CD8-positive, alpha-beta T cell (primary cell): ENCODE measurements at places on chromosomes 11 and 22.

- DNase-seq, result no peak
Measured at GRCh38 chr22:29606320-29606719, 2.9 kb downstream of the NF2 start.

DNA sequence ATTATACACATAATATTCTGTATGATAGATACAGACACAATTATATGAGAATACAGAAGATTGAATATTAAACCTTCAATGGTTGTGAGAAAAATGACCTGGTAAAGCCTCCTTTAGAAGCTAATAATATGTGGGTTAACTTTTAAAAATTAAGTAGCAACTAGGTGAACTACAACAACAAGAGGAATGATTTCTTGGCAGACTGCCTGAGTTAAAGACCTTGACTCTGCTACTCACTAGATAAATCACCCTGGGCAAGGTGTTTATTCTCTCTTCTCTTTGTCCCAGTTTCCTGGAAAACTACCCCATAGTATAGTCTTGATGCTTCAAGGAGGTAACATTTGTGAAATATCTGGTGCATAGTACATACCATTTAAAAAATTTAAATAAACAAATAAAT lies 519.6 kb upstream of the TENM4 start:
- no peak for DNase-seq

GRCh38 chr11:125435461-125436238 lies 60.4 kb downstream of the FEZ1 start:
- no peak for DNase-seq

DNA sequence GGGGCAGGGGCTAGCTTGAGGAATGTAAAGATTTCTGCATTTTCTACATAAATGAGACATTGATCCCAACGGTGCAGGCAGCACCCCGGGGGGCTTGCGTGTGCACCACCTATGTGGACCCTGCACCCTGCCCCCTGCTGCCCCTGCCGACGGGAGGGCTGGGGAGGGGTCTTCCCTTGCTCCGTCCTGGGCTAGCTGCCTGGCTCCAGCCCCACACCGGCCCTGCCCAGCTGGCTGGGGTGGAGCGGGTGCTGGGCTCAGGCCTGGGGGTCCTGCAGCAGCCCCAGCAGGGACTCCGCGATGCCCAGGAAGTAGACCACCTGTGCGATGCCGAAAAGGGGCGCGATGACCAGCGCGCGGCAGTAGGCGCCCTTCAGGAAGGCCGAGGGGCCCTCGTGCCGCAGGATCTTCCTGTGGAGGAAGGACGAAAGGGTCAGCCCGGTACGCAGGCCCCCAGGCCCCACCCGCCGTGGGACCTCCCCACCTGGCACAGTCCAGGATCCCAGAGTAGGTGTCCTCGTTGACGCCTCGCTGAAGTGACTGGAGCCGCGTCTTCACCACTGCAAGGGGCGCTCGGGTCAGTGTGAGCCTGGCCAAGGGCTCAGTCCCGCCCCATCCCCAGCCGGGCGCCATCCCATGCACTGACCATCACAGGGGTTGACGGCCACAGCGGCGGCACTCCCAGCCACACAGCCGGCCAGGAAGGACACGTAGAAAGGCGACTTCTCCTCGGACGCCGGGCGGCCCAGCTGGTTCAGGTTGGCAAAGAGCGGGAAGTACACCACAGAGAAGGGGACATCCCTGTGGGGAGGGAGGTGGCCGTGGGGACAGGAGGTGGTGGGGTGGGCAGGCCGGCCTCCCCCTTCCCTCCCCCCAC lies 2.0 kb upstream of the CEND1 start:
- no peak for DNase-seq

DNA sequence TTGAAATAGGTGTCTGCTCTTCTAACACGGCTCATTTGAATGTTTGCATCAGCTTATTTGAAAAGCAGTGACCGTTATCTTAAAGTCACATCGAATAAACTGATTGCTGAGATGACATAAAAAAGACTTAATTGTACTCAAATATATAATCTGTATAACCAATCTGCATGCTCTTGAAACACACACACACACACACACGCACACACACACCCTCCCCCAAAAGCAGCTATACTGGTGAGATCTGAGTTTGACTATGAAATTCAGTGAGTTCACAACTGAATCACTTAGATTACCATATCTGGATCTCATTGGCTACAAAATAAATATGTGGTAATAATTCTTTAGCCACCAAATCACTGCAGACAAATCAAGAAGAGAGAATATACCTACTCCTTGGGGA lies 3.8 kb upstream of the IFTAP start:
- DNase-seq, result no peak

DNA sequence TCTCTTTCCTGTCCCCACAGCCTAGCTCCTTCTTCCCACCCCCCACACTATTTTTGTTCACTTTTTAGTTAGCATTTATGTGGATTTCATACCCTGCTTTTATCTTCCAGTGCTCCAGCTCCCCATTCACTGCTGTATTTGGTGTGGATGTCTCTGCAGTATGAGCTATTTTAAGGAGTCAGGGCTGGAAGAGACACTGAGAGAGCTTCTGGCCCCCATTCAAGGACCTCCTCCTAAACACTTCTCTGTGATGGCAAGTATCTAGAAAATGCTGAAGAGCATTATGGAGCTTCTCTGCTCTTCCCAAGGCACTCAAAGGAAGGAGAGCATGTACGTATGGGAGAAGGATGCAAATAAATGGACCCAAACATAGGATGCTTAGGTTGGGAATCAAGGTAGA lies 79.5 kb downstream of the RAB30 start:
- DNase-seq, result no peak

DNA sequence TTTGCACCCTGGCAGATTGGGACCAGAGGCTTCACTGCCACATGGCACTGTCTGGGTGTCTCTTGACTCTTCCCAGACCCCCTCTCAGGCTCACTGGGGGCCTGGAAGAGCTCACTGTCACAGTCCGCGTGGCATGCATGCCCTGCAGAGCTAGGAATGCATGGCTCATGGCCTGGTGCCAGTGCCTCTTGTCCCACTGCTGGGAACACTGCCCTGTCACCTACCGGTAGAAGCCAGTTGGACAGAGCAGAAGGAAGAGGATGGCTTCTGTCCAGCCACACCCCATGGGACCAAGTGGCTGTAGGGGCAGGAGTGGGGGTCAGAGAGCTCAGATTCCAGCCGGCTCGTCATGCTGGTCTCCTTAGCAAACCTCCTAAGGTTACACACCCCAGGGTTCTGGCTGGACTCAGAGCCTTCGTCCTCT lies 29.7 kb downstream of the MB start:
- no peak for DNase-seq

GRCh38 chr11:47051217-47051616 lies 114.7 kb downstream of the CSTPP1 start:
- DNase-seq, result no peak

DNA sequence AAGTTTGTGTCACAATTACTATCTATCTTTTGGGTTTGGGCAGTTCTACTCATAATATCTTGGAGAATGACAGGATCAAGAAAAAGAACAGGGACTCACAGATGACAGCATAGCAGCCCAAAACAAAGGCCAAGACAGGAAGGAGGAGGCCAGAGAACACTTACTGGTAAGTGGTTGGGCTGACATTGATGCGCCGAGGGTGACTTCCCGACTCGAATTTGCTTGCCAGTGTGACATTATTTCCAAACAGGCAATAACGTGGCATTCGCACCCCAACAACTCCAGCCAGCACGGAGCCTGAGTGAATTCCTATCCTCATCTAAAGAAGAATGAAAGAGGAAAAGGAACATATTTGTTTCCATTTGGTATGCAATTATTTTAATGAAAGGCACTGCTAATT lies 309.9 kb downstream of the GUCY1A2 start:
- DNase-seq, result no peak
